Fibroblast of skin of back (primary cell): ENCODE measurements at places on chromosomes 3 and 15.

DNA sequence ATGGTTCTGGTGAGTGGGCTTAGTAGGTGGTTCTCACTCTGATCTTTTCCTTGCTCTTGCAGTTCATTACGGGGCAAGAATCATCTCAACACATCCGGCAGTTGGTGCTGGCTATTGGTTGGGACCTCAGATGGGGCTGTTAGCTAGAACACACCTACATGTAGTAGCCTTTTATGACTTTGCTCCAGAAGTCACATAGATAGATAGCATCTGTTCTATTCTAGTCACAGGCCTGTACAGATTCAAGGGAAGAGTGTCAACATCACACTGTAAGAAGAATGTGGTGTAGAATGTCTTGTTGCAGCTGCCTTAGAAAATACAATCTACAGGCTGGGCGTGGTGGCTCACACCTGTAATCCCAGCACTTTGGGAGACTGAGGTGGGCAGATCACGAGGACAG lies 15.1 kb downstream of the RAB5A start:
- DNase-seq, result no peak

GRCh38 chr3:130543322-130543721 lies 26.3 kb downstream of the COL6A6 start:
- no peak for DNase-seq

DNA sequence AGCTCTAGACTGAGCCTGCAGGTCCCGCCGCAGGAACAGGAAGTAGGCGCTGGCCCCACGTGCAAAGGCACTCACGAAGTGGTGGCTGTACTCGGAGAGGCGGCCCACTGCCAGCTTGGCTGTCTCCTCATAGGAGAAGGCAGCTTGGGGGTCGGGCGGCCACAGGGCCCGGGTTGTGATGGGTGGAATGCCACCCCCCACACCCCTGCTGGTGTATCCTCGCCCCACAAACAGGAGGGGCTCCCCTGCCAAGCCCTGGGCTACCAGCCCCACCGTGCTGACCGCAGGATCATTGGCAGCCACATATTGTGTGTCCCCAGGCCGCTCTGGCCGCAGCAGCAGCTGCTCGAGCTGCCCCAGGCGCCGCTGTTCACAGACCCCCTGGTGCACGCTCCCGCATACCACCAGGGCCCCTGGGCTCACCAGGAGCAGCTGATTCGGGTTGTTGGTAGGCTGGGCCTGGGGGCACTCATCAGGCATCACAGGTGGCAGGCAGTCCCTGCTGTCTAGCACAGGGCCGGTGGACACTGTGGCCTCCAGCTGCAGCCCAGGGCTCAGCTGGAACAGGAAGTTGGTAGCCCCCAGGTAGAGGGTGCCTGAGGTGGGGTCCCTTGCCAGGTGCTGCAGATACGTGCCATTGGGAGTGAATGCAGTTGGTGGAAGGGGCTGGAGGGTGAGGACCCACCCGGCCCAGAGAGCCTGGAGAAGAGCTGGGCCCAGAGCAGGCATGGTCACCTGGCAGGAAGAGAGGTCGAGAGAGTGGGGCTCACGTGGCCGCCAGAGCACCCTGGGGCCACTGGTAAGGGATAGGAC lies 5.8 kb downstream of the PLXNB1 start:
- DNase-seq, result no peak

- no peak for DNase-seq
These were observed 34.5 kb downstream of the NR1D2 start for GRCh38 chr3:23979569-23979968.

DNA sequence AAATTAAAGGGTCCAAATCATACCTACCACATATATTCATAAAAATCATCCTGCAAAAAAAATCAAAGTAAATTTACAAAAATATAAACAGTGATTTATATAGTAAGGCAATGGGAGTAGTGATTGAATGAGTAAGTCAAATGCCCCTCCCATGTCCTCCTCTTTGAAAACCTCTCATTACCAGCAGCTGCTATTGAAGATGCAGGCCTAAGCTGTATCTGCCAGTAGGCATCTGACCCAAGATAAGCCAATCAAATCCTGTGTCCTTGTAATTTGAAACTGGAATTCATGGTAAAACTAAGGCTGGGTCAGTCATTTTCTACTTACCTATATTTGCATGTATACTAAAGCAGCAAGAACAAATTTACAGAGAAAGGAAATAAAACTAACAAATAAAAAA lies 60.4 kb upstream of the POU1F1 start:
- no peak for DNase-seq

- DNase-seq, result peak; percentile 36
These were observed 139.7 kb downstream of the STAG1 start for GRCh38 chr3:136612512-136612911.

- DNase-seq, result no peak
These were observed 232.0 kb upstream of the RASGRP1 start for GRCh38 chr15:38796589-38796988.

GRCh38 chr15:31338318-31338878 lies 11.8 kb downstream of the KLF13 start:
- no peak for DNase-seq
